ENCODE measurements at places on chromosomes 4 and X.

DNA sequence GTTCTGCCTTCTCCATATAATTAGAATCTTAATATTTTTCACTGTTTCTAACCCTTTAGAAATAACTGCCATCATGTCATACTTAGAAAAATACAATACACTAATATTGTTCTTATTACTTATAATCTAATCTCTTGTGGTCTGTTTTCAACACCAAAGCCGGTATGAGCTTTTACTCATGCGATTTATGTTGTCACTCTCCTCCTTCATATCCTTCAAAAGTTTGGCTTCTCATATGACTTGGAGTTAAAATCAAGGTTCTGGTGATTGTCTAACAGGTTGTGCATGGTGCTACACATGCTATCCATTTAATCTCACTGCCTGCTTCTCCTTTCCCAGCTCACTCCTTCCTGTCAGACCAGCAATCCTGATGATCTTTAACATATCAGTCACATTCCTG, 1392.9 kb downstream of the ARAP2 start:
- no peak for DNase-seq

GRCh38 chr4:94256144-94256783, 48.6 kb downstream of the SMARCAD1 start:
- DNase-seq = no peak

GRCh38 chr4:47218631-47219030, 187.3 kb downstream of the GABRB1 start:
- DNase-seq = peak; percentile 33

DNA sequence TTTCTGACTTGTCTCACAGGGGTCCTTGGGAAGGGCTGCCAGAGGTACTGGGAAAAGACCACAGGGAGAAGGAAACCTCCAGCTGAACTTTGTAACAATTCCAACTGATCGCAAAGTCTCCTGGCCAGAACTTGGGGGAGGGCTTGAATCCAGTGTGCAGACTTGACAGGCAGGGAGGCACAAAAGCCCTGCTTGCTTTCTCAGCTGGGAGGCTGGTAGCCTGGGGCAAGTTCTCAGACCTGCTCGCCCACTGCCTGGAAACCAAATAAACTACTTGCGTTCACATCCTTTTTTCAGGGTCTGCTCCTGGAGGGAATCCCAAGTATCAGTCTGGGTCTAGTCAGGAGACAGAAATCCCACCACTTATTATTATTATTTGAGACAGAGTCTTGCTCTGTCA, 48.0 kb upstream of the CASK start:
- no peak for DNase-seq

- DNase-seq = no peak
Measured at GRCh38 chrX:15373976-15374375, 10.2 kb downstream of the VEGFD start.

- peak; percentile 44 for DNase-seq
Measured at GRCh38 chr4:177574446-177574845, 132.2 kb upstream of the AGA start.

- no peak for DNase-seq
Measured at GRCh38 chr4:123996718-123997510, 600.3 kb downstream of the SPRY1 start.

DNA sequence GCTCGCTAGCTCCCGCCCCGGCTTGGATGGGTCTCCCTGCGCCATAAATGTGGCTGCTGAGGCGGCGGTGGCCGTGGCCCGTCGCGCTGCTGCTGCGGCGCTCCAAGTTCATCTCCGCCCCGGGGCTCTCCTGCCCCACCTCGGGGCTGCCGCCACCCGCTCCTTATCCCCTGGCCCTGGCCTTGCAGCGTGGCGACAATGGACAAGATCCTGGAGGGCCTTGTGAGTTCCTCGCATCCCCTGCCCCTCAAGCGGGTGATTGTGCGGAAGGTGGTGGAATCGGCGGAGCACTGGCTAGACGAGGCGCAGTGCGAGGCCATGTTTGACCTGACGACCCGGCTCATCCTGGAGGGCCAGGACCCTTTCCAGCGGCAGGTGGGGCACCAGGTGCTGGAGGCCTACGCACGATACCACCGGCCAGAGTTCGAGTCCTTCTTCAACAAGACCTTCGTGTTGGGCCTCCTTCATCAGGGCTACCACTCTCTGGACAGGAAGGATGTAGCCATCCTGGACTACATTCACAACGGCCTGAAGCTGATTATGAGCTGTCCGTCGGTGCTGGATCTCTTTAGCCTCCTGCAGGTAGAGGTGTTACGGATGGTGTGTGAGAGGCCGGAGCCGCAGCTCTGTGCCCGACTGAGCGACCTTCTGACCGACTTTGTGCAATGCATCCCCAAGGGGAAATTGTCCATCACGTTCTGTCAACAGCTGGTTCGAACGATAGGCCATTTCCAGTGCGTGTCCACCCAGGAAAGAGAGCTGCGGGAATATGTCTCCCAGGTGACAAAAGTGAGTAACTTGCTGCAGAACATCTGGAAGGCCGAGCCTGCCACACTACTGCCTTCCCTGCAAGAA, 763 bp downstream of the USP38 start:
- no peak for DNase-seq

DNA sequence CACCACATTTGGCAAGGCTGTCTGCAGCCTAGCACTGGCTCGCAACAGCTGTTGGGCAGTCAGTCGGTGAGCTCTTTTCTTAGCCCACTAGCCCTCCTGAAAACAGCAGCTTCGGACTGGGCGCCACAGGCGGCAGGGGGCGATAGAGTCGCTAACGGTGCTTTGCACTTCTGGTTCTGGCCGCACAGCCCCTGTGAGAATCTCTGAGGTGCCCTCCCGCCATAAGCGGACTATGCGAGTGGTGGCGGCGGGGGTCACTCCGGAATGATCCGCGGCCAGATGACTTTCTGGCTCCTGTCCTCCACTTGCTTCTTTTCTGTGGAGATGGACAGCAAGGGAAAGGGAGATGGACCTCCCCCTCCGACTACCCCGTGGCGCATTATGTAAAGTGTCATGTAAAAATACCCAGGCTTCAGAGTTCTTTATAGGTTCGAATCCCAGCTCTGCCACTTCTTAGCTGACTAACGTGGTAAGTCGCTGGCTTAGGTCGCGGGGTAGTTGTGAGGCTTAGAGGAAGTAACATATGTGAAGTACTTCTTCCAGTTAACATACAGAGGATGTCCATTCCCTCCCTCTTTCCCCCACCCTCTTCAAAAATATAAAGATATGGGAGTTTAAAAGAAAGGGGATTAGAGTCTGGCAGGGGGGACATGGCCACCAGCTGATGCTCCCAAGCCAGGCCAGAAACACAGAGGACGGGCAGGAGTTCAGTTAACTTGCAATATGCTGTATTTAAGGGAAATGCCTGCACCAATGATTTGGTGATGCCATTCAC, 11.0 kb downstream of the ARHGAP36 start:
- DNase-seq = no peak

- no peak for DNase-seq
Measured at GRCh38 chrX:55524487-55524886, 34.8 kb upstream of the USP51 start.

- peak; percentile 66 for DNase-seq
Measured at GRCh38 chr4:107600436-107600835, 119.6 kb downstream of the PAPSS1 start.

- peak; percentile 22 for DNase-seq
Measured at GRCh38 chr4:182880387-182881356, 36.5 kb downstream of the DCTD start.

DNA sequence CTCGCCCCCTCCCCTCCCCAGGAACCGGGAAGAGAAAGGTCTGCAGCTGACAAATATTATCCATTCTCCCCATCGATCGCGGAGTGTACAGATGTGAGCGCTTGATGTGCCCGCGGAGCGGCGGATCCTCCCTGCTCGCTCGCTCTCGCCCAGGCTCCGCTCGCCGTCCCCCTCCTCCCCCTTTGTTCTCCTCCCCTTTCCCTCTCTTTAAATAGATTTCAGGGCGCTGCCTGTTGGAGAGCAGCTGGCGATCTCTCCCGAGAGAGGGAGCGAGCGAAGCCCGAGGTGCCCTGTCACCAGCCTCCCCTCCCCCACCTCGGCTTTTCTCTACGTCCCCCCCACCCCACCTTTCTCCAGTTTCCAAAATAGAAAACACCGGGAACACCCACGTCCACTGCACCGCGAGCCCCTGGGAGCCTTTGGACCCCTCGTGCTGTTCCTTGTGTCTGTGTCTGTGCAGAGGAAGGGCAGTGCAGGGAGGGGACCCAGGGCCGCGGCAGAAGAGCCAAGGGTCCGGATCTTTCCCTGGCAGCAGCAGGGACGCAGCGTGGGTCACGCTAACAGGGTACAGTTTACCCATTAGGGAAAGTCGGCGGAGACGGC, 56.6 kb upstream of the BCOR start:
- no peak for DNase-seq

DNA sequence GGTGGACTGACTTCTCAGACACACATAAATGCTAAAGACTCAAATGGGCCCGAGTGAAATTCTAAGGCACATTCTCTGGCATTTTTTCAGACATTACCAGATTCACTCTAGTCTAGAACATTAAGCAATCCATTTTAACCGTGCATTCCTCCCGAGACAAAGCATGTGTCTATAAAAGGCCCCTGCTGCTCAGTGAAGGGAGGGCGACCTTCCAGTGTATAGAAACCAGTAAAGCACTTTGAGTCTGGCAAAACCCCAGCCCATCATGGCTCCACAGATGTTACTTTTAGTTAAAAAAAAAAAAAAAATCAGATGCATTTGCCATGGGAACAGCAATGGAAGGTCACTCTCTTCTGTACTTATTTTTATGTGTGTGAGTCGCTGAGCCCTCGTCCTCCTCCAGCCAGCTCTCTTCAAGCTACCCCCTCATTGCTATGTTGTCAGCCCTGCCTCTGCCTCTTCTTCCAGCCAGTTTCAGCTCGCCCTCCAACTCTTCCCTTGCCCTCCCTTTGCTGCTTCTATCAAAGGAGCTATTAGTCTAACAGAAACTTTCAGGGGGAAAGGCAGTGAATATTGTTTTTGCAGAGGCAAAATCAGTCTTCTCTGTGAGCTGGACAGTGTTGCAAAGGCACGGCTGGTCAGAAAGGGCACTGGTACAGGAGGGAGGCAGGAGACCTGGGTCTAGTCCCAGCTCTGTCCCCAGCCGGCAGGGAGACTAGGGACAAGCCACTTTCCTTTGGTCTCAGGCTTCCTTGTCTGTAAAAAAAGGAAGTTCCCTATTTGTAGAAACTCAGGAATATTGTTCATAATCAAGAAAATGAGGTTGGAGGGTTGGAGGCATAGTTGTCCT, 644.2 kb downstream of the ZNF674 start:
- DNase-seq = peak; percentile 73

GRCh38 chr4:88730811-88731210, 33.2 kb upstream of the NAP1L5 start:
- DNase-seq = no peak

GRCh38 chr4:25060963-25061340, 30.2 kb upstream of the LGI2 start:
- no peak for DNase-seq

DNA sequence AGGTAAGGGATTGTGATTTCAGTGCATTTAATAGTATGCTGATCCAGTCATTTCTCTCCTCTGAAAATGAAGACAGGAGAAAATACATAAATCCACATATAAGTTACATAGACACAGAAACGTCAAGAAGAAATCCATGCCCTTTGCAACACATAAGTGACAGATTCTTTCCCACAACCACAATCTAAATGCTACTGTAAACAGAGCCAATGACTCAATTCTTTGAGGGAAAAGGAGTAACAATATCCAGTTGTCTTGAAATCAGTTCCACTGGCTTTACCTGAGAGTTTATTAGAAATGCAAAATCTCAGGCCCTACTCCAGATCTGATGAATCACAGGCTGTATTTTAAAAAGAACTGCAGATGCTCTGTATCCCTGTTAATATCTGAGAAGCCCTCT, 66.4 kb downstream of the ARAP2 start:
- no peak for DNase-seq

DNA sequence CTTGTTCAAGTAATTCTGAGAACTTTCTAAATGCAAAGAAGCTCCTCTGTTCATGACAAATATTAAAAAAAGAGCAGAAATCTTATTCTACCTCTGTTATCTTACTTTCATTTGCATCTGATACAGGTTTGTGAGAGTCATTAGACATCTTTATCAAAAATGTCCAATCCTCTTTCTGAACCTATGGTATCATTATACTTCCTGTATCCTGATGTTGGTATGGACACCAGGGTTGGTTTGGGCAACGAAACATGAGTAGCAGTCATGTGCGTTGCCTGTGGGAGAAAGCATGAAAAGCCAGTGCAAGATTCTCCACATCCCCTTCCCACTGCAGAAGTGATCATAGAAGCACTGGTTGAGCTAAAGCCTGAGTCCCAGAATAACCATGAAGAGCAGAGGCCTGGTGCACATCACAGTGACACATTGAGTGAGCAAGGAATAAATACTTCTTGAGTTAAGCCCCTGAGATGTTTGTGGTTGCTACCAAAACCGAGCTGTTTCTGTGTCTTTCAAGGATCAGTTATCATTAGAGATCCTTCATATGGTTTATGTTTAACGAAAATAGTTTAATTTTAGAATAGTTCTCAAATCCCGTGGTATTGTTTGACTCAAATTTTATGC, 197.2 kb downstream of the BANK1 start:
- DNase-seq = no peak

GRCh38 chrX:48493890-48494364, 14.9 kb upstream of the PORCN start:
- DNase-seq = no peak

DNA sequence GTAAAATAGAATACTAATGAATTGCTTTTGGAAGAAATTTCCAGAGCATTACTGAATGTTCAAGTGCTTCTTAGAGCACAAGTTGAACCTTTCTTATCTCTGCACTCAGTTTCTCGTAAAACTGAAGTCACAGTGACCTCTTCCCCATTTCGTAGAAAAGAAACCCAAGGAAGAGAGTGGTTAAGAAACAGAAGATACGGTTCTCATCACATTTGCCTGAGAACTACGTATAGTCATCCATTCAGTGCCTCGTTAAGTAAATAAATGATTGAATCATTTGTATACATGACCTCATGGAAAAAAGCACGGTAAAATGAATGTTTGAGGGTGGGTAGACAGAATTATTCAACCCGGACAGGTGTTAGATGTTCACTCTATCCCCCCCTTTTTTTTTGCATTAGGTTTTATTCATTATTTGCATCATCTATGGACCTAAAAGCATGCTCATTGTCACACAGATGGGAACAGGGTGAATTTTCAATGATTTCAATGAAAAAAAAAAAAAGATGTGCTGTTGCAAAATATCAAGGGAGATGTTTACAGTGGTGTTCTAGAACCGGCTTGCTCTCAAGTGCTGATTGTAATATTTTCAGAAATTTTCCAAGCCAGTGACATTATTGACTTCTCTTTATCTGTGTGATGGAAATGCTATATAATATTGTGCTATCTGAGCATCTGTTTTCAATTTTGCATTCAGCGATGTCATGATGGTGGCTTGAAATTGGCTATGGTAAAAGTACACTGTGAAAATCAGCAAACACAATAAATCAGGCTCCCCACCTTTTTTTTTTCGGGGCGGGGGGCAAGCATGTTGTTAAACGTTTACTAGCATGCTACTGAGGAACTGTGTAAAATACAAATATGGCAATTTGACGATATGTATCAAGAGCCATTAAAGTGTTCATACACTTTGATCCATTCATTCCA, 4.3 kb downstream of the RHOH start:
- no peak for DNase-seq

GRCh38 chrX:113644426-113644825, 803.8 kb upstream of the AMOT start:
- DNase-seq = no peak
